ENCODE measurements at places on chromosomes 2 and 18.

DNA sequence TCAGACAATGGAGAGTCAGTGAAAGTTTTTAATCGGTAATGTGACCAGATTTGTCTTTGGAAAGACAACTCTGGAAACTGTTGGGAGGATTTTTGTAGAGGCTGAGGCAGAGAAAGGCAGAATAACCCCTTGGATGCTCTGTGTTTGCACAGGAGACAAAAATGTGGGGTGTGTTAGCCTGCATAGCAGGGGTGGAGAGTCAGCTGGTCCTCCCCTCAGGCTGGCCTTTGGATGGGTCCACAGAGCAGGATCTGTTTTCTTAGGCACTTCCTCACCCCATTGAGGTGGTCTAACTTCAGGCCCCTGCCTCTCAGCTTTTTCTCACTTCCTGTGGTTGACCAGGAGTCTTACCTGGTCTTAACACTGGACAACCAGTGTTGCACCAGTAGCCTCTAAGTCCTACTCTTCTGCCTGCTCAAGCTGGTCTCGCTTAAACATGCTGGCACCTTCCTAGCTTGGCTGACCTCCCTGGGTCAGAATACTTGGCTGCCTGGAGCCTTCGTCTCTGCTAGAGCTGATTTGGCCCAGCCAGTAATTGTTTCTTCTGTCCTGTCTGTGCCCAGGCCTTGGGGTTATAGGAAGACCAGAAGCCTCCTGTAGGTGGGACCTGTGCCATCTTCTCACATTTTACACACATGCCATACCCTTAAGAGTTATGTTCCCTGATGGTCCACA lies 259.8 kb upstream of the RASGRP3 start:
- peak; percentile 56 for DNase-seq

- DNase-seq, result peak; percentile 9
These were observed 201.0 kb downstream of the MBD2 start for GRCh38 chr18:54023471-54023870.

- no peak for DNase-seq
These were observed 47.3 kb upstream of the TANK start for GRCh38 chr2:161112908-161113307.

DNA sequence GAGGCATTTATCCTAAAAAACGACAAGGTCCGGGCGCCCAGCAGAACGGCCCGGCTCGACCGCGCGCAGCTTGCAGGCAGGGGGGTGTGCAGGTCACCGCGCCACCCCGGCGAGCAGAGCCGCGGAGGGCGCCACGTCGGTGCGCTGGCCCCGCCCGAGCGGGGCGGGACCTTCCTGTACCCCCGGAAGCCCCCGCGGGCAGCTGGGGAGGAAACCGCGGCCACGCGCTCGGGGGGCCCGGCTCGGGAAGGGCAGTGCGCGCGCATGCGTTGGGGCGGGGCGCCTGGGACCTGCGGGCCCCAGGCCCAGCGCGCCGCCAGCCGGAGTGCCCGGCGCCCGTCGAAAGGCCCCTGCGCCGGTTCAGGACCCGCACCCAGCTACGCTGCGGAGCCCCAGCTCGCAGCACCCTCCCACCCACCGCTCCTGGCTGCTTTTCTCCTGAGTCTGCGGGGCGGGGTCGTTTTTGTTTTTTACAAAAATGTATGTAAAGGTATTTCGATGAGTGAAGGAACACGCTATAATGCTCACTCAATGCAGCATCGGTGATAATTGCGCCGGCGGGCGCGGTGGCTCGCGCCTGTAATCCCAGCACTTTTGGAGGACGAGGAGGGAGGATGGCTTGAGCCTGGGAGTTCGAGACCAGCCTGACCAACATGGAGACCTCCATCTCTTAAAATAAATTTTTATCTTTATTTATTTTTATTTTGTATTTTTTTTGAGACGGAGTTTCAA lies 47.7 kb upstream of the POMC start:
- DNase-seq, result peak; percentile 35

- DNase-seq, result no peak
These were observed 1134.7 kb upstream of the CDH2 start for GRCh38 chr18:29311580-29311979.

- DNase-seq, result no peak
These were observed 98.8 kb downstream of the RHBDD1 start for GRCh38 chr2:226934546-226935201.

- DNase-seq, result no peak
These were observed 109.6 kb downstream of the ICOS start for GRCh38 chr2:204046145-204046544.

- DNase-seq, result no peak
These were observed 1539.5 kb upstream of the CELF4 start for GRCh38 chr18:39105104-39105503.

DNA sequence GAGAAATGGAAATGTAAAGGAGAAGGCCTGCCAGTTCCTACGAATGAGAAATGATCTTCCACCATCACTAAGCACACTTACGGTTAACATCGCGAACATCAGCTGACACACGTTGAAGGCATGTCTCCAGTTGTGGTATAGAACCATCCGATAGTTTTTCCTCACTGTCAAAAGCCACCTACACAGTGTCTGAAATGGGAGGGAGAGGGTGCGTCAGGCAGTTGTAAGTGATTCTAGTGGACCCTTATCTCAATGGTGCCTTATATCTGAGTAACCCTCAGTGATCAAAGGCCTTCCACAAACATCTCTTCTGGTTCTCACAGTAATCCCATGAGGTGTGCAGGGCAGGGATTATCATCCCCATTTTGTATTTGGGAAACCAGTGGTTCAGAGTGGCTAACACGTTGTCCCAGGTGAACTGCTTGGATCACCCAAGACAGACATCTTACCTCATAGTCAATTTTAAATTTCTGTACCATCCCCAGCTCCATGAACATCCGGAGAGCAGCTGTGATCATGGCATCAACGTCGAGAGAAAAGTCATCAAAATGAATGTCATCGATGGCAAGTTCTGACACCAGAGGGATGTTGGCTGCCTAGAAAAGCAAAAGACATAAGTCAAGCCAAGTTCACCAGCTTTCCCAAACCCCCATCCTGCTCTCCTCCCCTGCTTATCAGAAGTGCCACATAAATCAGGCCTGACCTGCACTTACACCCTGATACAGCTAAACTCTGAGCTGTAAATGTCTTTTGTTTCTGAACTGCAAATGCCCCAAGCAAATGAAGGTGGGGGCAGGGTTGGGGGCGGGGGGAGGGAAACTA lies 335.2 kb downstream of the AGPS start:
- no peak for DNase-seq

GRCh38 chr18:62982600-62983251 lies 267.4 kb downstream of the PHLPP1 start:
- DNase-seq, result peak; percentile 65

GRCh38 chr2:222919841-222920526 lies 59.1 kb downstream of the ACSL3 start:
- DNase-seq, result peak; percentile 69

- DNase-seq, result peak; percentile 61
These were observed 82.7 kb downstream of the COL5A2 start for GRCh38 chr2:189096769-189097447.

DNA sequence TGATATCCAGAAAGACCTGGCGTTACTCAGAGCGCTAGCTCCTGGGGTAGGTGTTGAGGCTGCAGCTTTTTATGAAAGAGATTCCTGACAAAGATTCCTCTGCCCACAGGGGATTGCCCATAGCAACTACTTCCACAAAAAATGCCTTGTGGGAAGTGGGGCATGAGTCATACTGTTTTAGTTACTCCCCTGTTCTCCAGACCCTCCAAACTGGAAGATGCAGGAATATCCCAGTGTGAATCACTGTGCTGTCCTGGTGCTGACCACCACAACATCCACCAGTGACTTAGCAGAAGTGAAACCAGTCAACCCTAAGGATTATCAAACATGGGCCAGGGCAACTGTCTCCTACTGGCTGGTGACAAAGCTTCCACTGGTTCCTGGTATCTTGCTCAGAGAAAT lies 61.8 kb downstream of the CDH2 start:
- DNase-seq, result peak; percentile 66

- no peak for DNase-seq
These were observed 147.0 kb upstream of the KLHL14 start for GRCh38 chr18:32919799-32920198.

- no peak for DNase-seq
These were observed 9.0 kb downstream of the TMEM214 start for GRCh38 chr2:27041752-27042151.

DNA sequence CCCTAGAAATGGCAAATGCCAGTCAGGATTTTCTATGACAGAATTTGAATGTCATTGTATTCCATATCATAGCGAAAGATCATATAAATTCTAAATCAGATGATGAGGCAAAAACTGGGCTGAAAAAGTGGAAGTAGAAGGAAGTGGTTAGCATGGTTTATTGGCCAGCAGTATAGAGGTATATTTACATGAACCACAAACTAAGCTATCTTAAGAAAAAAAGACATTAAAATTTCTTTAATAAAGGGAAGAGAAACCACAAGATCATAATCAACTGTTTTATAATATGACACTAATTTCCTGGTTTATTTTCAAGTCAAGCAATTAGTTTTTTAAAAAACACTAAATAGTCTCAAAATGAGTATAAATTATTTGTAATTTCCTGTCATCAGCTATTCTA lies 123.2 kb upstream of the LRP1B start:
- DNase-seq, result no peak

DNA sequence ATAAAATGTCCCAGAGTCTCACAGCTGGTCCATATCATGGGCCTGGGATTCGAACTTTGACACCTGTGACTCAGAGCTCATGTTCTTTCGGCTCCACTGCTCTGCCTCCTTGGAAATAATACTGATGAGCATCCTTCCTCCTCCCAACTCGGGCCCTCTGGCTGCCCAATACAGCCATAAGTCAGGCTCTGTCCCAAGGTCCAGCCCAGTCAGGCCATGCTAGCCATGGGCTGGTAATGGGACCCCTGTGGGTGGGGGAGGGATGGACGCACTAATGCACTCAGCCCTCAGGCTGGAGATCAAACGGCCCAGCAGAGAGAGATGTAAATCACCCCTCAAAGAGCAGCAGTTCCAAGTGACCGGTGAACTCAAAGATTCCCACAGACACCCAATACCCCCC lies 61.1 kb downstream of the DDX1 start:
- DNase-seq, result no peak

- no peak for DNase-seq
These were observed 94.1 kb downstream of the KLHL29 start for GRCh38 chr2:23478933-23479683.

GRCh38 chr2:55431982-55432627 lies 12.4 kb upstream of the CCDC88A start:
- peak; percentile 58 for DNase-seq

DNA sequence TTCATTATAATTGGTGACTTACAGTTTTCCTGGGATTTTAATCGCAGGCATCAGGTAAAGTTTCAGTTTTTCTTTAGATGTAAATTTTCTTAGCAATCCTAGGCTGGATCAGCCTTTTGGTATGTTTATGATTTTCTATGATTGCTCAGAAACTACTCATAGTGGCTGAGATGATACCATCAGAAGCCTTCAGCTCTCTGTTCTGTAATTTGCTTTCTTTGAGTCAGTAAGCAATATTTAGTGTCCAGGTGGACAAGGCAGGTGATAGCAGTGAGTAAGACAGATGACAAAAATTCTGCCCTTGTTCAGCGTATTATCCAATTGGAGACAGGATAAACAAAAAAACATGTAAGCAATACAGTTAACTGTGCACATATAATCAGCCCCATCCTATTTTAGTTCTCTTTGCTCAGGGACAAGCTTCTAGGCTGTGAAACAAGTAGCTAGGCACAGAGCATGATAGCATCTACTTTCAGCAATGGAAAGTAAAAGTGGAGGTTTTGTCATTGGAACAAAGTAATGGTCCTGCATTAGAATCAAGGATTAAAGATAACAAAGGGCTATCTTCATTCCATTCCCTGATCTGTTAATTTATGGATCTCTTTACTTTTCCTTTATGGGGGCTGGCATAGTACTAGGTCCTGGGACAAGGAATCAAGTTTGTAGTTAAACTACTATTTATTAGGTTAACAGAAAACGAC lies 100.8 kb downstream of the EPC2 start:
- DNase-seq, result no peak

- no peak for DNase-seq
These were observed 305.0 kb upstream of the EPAS1 start for GRCh38 chr2:45992021-45992740.

- peak; percentile 76 for DNase-seq
These were observed 139.7 kb downstream of the HRH4 start for GRCh38 chr18:24600076-24600654.

- DNase-seq, result no peak
These were observed 40.6 kb downstream of the EHD3 start for GRCh38 chr2:31274401-31275075.

- no peak for DNase-seq
These were observed 63.8 kb downstream of the MYO3B start for GRCh38 chr2:170241756-170242155.

Measured in endothelial cell of umbilical vein (primary cell).